ENCODE measurements at places on chromosomes 11 and 22. TPM values are rescaled to one million over a fixed set of nuclear protein-coding genes. Genes with fewer than 3 reads are reported as not detected.

KDELR3 gene
- 72.6 TPM for total RNA-seq

HBG1 gene
- total RNA-seq, result not detected

SUSD2 gene
- 0.72 TPM for total RNA-seq

PANX2 gene
- 2.8 TPM for total RNA-seq

APOL3 gene
- 2.5 TPM for total RNA-seq

- no peak overlapping the region for H3K27ac ChIP-seq
These were observed 290.0 kb downstream of the TBC1D22A start for GRCh38 chr22:47052236-47053012.

DNA sequence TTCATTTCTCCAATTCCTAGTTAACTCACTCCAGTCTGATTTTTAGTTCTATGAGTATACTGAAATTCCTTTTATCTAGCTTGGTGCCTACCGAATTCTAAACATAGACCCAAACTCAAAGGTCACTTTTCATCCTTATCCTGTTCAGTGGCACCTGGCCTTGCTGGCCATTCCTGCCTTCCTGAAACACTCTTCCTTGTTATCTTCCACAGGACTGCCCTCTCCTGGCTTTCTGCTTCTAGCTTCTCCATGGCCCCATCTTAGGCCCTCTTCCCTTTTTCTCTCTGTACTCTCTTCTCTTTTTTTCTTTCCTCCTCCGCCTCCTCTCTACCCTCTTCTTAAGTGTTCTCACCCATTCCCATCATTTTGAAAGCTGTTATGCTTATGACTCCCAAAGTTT, 87.3 kb downstream of the WNT11 start:
- no peaks in the 10 kb centered on the region for H3K27me3 ChIP-seq
- DNase-seq, result no peak
- no peak overlapping the region for H3K27ac ChIP-seq

GRCh38 chr22:32916025-32916424, 114.5 kb downstream of the TIMP3 start:
- no peak overlapping the region for H3K4me3 ChIP-seq
- no peak overlapping the region for H3K27ac ChIP-seq
- DNase-seq, result no peak
- H3K27me3 ChIP-seq, result peaks cover 9% of the 10 kb centered on the region
- H3K4me1 ChIP-seq, result no peaks in the 10 kb centered on the region
- no peaks in the 10 kb centered on the region for H3K36me3 ChIP-seq

DNA sequence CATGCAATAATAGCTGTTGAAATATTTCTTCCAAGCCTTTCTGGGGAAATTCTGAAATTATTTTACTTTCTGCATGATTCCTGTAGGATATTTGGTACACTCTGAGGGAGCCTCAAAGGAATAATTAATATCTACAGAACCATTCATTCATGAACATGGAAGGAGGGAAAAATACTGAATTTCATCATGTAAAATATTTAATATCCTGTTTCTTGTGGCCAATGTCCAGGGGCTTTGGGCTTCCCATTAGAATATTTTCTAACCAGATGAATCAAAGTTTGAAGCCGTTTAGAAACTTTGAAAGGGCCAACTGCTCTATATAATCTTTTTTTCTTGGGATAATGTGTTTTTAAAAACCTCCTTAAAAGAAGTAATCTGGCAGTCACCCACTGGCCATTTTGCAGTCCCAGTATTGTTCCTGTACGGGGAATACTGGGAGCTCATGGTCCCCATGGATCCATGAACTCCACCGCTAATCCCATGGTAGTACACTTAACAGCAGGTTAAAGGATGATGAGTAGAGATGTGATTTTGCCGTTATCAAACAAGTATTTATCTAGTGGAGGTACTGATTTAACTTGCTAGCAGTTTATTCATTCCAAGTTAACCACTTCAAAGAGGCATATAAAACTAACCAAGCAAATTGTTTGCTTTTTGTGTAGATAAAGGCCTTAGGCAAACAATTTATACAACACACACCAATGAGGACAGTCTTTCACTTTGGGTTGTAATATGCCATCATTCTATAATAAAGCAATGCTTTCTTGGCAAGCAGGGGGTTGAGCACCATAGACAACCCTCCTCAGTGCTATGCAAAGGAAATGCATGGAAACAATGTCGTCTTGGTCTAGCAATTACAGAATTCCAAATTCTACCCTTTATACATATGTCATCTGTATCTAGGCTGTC, 34.5 kb upstream of the BLID start:
- H3K4me3 ChIP-seq, result no peak overlapping the region
- H3K36me3 ChIP-seq, result peaks cover 75% of the 10 kb centered on the region
- no peaks in the 10 kb centered on the region for H3K27me3 ChIP-seq
- H3K4me1 ChIP-seq, result peaks cover 71% of the 10 kb centered on the region

GRCh38 chr11:119832202-119832935, 103.4 kb upstream of the NECTIN1 start:
- peak; percentile 22 for DNase-seq
- no peak overlapping the region for H3K27ac ChIP-seq
- no peaks in the 10 kb centered on the region for H3K27me3 ChIP-seq
- peaks cover 5% of the 10 kb centered on the region for H3K4me1 ChIP-seq

DNA sequence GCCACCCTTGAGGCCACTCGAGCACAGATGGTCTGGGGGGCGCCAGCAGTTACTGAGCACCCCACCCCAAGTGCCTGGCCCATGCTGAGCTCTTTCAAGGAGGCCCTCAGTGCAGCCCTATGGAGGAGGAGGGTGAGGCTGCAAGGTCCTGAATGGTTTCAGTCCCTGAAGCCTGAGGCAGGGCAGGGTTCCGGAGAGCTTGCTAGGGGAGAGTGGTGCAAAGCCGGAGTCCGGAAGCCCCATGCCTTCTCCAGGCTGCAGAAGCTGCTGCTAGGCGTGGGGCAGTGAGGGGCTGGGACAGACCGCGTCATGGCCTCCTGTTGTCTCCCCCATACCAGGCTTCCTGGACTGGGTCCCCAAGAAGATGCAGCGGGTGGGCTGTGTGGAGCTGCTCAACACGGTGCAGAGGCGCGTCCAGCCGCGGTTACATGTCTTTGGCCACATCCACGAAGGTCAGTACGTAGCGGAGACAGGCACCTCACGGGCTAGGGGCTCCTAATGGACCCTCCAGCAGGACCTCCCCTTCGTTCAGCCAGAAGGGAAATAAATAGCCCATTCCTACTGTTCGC, 90.6 kb downstream of the MPPED1 start:
- H3K27ac ChIP-seq, result no peak overlapping the region
- H3K4me1 ChIP-seq, result no peaks in the 10 kb centered on the region
- no peaks in the 10 kb centered on the region for H3K27me3 ChIP-seq
- no peak for DNase-seq

GRCh38 chr11:44978274-44978960, 27.7 kb upstream of the TP53I11 start:
- DNase-seq, result no peak
- no peaks in the 10 kb centered on the region for H3K4me1 ChIP-seq
- H3K4me3 ChIP-seq, result no peak overlapping the region
- H3K27me3 ChIP-seq, result peaks cover 7% of the 10 kb centered on the region

Data from astrocyte (in vitro differentiated cells and primary cell).